Effector CD8-positive, alpha-beta T cell (primary cell): ENCODE measurements at places on chromosomes 7 and 10.

- DNase-seq, result no peak
Measured at GRCh38 chr7:40899636-40900507, 765.1 kb downstream of the SUGCT start.

DNA sequence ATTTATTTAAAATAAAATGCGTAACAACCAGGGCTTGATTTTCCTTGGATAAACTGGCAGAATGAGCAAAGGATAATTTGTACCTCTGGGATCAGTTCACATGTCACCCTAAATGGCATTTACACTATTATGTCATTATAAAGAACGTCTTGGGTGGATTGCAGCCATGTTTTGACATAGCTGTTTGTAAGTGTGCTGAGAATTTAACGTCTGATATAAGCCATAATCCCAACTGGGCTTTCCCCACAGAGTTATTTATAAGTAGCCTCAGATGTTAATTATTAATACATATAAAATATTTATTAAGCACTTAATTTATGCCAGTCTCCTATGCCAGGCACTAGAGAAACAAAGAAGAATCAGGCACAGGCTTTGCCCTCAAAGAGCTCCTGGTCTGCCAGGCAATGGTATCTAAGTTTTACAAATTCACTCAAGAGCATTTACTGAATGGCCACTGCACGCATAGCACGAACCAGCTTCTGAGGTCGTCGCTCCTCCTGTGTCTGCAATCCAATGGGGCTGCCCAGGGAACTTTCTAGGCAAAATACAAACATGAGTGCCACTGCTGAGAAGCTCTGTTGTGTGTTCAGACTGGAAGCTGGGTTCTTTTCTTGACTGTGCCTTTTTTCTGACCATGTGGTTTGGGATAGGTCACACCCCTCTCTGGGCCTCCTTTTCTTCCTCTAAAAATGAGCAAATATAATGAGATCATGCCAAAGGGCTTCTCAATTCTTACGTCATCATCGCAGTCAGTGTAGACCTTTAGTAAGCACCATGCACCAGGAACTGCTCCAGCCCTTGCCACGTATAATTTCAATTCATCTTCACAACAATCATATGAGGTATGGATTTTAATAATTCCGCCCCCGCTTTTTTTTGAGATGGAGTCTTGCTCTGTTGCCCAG is 11.3 kb upstream of the CTBP2 start:
- no peak for DNase-seq

- no peak for DNase-seq
Measured at GRCh38 chr7:81284576-81284975, 365.7 kb upstream of the SEMA3C start.

DNA sequence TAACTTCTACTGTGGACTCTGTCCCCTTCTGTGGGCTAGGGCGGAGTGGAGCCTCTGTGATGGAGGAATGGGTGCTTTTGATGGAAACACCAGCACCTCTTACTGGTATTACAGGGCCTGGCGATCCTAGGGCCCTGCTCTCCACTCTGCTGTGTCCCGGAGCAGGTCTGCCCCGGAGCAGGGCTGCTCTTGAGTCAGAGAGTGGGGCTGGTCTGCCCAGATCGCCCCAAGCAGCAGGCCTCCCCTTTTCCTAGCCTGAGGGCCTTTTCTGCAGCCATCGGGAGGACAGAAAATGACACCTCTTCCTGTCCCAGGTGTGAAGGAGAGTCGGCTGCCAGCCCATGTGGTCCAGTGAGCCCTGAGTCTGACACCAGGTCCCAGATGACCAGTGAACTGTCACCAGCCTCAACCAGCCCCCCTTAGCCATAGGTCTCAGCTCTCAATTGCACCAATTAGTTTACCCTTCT is 1.4 kb downstream of the ZNF282 start:
- DNase-seq, result no peak

DNA sequence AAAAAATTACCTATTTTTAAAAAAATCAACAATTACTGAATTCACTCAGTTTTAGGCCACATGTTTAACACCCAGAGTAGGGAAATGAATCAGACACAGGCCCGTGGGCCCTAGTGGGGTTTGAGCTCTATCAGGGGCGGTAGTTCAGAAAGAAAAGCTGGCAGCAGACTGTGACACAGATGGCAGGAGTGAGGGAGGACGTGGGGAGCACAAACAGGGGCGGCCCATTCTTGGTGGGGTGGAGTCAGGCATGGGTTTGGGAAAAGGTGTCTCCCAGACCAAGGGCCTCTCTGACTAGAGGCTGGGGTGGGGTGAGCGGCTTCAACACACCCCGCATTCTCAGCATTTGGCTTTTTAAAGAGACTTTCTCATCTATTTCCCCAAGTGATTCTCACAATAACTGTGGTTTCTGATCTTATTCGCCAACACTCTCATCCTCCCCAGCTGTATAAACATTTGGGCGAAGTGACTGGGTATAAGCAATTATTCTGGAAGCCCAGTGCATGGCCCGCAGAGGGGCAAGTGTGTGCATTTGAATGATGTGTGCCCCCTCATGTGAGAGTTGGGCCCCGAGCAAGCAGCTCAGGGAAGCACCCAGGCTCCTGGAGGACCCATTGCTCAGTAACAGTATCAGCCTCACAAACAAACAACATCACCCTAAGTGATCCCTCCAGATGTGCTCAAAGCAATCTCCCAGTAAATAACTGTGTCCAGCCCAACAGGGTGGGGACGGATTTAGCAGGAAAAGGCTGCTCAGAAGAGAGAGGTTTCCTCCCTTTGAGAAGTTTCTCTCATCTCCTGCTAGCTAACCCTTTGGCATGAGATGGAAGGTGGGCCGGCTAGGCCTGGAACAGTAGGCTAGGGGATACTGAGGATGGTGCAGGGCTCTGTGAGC is 437.6 kb upstream of the ZMIZ1 start:
- DNase-seq, result no peak

- DNase-seq, result no peak
Measured at GRCh38 chr10:48883701-48884100, 55.9 kb downstream of the LRRC18 start.

GRCh38 chr7:2251841-2252771 is 10.1 kb downstream of the NUDT1 start:
- no peak for DNase-seq

DNA sequence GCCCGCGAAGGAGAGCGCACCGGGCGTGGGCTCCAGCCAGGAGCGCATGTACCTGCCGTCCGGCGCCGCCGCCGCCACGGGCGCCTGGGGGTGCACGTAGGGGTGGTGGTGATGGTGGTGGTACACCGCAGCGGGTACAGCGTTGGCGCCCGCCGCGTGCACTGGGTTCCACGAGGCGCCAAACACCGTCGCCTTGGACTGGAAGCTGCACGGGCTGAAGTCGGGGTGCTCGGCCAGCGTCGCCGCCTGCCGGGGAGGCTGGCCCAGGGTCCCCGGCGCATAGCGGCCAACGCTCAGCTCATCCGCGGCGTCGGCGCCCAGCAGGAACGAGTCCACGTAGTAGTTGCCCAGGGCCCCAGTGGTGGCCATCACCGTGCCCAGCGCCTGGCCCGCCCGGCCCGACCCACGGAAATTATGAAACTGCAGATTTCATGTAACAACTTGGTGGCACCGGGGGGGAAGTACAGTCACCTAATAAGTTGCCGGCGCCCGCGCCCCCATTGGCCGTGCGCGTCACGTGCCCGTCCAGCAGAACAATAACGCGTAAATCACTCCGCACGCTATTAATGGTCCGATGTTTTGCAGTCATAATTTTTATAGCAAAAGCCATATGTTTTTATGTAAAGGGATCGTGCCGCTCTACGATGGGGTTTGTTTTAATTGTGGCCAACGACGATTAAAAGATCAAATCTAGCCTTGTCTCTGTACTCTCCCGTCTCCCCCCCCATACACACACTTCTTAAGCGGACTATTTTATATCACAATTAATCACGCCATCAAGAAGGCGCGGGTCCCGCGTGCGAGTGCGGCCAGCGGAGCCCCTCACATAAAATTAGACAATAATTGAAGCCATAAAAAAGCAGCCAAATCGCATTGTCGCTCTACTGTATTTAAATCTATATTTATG is at the start of gene HOXA9:
Gene HOXA9 (minus strand): TSS at position 449 of the 907 bp plus-strand sequence. CDS start 80 bp downstream, at position 369.
- no peak for DNase-seq

- no peak for DNase-seq
Measured at GRCh38 chr7:24931844-24932243, 48.1 kb downstream of the OSBPL3 start.

- DNase-seq, result no peak
Measured at GRCh38 chr7:19772306-19772705, 1.1 kb downstream of the TMEM196 start.

GRCh38 chr7:128209229-128210035 is 31.6 kb upstream of the LEP start:
- DNase-seq, result peak; percentile 34

DNA sequence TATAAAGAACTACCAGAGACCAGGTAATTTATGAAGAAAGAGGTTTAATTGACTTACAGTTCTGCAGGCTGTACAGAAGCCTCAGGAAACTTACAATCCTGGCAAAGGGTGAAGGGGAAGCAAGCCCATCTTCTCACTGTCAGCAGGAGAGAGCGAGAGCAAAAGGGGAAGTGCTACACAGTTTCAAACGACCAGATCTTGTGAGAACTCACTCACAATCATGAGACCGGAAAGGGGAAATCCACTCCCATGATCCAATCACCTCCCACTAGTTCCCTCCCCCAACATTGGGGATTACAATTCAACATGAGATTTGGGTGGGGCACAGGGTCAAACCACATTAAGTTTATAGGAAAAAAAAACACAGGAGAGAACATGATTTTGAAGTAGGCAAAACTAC is 222.1 kb upstream of the SHH start:
- DNase-seq, result no peak

- no peak for DNase-seq
Measured at GRCh38 chr10:89525556-89525955, 9.8 kb downstream of the SLC16A12 start.

- no peak for DNase-seq
Measured at GRCh38 chr7:105136221-105136620, 122.2 kb downstream of the KMT2E start.

- DNase-seq, result no peak
Measured at GRCh38 chr7:24755541-24756407, 1.5 kb downstream of the GSDME start.

DNA sequence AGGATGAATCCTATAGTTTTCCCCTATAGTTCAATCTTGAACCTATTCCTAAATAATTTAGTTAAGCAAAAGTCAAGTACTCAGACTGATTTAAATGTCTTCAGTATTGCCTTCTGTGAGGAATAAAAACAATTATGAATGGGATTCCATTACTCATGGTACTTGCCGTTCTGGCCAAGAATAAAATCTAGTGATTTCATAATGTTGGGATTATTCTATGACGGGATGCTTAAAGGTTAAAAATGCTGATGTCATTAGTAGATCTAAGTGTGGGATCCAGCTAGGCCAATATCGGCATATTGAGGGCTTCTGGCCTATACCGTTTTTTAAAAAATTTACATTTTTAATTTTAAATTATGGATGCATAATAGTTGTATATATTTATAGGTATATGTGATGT is 5.3 kb downstream of the BPGM start:
- DNase-seq, result no peak

DNA sequence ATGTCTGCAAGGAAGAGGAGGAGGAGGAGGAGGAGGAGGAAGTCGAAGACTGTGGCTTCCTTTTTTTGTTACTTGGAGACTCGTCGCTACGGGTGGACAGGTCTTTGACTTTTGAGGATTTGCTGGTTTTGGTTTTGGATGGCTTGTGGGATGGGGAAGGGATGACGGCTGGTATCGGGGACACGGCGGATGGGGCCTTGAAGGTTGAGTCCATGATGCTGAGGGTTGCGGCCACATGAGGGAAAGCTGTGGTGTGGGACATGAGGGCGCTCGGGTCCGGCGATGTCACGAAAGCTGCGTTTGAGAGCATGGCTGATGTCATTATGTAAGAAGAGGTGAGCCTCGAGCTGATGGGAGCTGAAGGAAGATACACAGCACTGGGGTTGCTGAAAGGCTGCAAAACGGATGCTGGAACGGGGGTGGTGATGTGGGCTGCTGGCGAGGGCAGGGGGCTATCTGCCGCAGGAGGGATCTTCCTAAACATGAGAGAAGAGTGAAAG is 33.1 kb upstream of the EFCAB10 start:
- no peak for DNase-seq

DNA sequence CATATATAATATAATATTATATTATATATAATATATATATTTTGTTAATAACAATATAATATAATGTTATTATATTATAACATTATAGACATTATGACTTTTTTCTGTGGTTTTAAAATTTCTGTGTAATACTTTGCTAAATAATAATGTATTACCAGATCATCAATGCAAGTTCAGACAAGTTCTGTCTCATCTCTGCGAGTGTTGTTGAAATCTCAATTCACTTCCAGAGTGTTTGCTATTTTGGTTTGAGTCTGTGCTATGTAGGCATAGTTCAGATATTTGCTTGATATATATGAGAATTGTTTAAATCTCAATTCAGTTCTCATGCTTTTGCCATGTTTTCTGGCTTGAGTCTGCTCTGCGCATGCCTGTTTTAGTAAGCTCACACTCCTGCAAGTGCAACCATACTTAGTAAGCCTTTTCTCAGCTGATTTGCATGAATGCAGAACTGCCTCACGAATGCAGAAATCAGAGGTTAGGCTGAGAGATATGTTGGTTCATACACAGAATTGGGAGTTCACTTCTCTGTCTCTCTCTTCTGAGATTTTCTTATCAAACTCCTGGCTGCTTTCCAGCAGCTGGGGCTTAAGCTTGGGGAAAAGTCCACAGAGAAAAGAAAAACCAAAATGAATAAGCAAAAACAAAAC is 830.2 kb upstream of the SORCS1 start:
- DNase-seq, result no peak

GRCh38 chr7:133252506-133252857 is 396 bp upstream of the EXOC4 start:
- DNase-seq, result no peak

DNA sequence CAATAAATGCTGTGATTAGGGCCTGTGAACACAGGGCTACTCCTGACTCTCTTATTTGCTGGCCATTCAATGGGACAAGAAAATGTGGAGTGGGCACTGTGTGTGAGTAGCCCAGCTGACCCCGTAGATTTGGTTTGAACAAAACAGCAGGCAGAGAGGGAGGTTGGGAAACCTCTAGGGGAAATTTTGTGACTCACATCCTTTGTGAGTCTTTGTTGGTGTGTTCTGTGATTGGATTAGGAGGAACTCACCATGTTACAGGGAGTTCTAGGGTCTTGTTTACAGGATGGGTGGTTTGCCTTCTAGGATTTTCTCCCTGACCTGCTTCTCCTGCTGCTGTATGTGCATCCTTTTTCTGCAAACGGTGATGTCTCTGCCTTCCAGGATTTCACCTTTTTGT is 128.3 kb upstream of the MKI67 start:
- no peak for DNase-seq

DNA sequence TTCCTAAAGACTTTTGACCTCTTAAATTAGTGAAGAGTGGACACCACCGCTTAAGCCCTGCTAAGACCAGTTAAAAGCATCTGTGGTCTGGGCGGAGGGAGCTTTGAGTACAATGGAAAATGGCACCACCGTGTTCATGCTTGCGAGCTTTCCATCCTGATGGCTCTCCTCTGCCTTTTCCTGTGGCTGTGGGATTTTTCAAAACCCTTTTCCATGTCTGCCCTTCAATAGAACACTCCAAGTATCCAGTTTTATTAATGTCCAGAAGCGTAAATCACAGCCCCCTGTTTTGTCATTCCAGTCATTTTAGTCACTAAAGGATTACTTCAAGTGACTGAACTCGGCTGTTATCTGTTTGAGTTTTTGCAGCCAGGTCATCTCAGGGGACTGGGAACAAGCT is 181.8 kb downstream of the MGMT start:
- no peak for DNase-seq

- no peak for DNase-seq
Measured at GRCh38 chr10:133292919-133293809, 15.5 kb downstream of the TUBGCP2 start.

- no peak for DNase-seq
Measured at GRCh38 chr10:125160856-125161706, 718 bp upstream of the CTBP2 start.

GRCh38 chr10:79321951-79322350 is 25.3 kb upstream of the PPIF start:
- no peak for DNase-seq
